ENCODE measurements at places on chromosomes 2 and 18.

DNA sequence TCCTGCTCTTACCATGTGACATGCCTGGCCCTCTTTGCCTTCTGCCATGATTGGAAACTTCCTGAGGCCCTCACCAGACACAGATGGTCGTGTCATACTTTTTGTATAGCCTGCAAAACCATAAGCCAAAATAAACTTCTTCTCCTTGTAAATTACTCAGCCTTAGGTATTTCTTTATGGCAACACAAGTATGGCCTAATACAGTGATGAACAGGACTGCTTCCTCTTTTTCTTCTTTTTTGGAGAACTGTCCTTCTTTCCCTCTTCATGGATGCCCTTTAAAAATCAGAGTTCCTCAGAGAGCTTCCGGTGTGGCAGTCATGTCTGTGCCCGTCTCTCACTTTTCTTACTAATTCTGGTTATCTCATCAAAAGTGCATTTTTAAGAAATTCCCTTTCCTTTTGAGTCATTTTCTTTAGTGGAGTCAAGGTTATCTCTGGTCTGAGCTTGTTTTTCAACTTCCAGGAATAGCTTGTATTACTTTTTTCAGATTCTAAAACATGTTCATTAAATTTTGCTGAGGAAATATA, 9.2 kb upstream of the IL1A start:
- DNase-seq: no peak

DNA sequence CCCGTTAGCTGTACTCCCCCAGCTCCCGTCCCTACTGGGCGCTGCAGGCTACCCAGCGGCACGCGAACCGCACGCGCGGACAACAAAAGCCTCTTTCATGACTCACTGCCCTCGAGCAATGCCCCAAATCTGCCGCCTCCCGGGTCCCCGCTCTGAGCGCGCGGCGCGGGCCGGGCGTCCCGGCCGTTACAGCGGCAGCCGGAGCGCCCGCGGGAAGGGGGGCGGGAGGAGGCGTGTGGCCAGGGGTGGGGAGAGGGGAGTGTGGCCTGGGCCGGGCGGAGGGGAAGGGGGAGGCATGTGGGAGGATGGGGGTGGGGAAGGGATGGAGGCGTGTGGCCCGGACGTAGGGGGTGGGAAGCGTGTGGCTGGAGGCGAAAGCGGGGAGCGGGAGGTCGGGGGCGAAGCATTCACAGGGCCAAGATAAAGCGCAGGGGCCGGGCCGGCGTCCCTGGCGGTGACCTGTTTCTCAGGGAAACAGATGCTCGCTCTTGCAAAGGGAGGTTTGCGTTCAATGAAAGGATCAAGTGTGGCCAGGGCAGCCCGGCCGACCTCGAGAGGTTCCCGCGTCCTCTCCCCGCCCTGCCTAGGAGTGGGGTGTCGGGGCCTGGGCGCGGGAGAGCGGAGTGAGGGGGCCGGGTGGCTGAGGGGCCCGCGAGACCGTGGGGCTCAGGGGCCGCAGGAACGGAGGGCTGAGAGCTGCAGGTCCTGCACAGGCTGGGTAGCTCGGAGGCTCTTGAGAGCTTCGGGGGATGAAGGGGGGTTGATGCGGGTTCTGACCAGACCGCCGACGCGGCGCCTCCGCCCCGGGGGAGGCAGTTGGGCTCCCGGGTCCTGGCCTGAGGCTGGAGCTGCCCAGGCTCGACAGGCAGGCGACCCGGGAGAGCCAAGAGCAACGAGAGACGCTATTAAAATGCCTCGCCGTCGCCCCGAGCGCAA, 3.5 kb upstream of the NEUROD1 start:
- no peak for DNase-seq

DNA sequence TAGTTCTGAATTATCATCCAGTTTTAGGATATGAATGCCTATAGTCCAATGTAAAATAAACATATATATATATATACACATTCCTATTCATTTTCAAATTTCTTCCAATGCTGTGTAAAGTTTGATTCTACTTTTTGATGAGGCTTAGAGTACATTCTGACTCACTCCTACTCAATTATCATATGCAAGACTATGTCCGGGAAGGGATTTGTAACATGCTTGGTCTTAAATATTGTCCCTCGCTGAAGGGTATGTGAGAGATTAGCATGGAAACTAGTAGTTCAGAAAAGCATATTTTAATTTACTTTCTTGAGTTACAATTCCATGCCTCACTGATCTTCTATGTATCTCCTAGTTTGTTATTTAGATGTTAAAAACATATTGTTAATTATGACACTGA, 377.7 kb upstream of the MAP2 start:
- no peak for DNase-seq

GRCh38 chr2:158043181-158043948, 58.3 kb upstream of the UPP2 start:
- DNase-seq: no peak

All from Right ventricle myocardium inferior (tissue), 1 donor.